ENCODE measurements at places on chromosomes 4 and X.

GRCh38 chrX:104098151-104098808 lies 14.0 kb upstream of the ZCCHC18 start:
- DNase-seq, result peak; percentile 30

DNA sequence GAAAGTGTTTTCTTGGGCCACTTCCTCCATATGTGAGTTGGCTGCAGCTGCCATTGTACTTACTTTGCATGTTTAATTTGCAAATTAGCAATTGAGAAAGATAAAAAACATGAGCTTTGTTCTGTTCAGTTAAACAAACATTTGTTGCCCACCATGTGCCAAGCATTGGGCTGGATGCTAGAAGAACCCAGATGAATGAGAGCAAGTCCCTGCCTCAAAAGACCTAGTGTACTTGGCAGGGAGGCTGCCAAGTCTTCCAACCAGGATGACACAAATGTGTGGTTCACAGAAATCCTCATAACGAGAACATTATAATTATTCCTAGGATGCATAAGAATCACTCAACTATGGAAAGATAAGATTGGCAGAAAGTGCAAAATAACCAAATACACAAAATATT lies 66.7 kb downstream of the GPM6A start:
- no peak for DNase-seq

DNA sequence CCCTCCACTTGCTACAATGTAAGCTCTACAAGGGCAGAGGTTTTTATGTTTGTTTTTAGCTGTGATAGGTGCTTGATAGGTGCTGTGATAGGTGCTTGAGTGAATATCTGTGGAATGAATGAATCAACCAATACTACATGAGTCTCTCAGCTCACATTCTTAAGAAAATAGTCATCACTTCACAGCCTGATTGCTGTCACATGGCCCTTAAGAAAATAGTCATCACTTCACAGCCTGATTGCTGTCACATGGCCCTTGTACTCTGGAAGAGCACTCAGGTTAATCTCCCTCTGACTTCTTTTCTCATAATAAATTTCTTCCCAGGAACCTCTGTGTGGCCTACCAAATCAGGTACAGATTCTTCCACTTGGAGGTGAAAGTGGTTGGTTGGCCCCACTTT lies 335.2 kb downstream of the TENM3 start:
- no peak for DNase-seq

DNA sequence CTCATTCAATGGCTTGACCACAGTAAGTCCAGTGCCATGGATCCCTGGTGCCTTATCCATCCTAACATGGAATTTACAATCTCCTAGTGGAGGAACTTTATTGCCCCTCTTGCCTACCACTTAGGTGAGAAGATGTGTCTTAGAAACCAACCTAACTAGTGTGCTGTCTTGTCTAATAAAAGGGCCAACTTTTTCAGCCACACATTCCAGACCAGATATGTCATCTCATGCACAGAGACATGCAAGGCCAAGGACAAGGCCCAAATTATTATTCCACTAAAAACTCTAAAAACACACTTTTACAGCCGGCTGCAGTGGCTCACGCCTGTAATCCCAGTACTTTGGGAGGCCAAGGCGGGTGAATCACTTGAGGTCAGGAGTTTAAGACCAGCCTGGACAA lies 10.6 kb upstream of the PRDX4 start:
- no peak for DNase-seq

DNA sequence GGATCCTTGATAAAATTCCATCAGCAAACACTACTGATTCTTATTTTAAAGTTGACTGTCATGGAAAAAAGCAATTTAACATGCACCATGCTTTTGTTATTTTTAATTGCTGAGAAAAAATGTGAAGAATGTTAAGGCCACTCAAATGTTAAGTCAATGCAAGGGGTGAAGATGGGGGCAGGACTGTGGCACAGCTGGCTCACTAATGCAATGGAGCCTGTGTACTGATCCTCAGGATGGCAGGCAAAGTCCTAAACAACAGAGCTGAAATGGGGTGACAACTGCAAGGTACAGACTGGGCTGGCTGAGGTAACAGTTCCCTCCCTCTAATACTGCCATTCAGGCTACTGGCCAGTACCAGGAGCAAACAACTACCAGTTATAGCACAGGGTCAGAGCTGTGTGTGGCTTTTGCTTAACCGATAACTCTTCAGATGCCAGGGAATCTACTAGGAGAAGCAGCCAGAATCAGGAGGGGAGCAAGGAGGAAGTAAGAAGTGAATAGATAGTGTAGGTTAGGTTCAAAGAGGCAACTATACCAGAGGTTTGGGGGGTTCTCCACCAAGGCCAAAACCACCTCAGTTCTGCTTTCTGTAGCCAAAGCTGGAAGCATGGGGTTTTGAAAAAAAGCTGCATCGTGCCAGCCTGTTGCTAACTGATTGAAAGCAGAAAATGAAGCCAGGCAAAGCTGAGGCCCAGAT lies 372.6 kb downstream of the OPHN1 start:
- no peak for DNase-seq

GRCh38 chrX:25017667-25018247 lies 2.0 kb upstream of the ARX start:
- no peak for DNase-seq

Data from stimulated activated naive CD4-positive, alpha-beta T cell (primary cell).